Activated CD4-positive, alpha-beta T cell treated with anti-CD3 and anti-CD28 coated beads, Interleukin-2, amount 50 U/mL, for 16 hours (primary cell): ENCODE measurements at places on chromosomes 5 and 9.

DNA sequence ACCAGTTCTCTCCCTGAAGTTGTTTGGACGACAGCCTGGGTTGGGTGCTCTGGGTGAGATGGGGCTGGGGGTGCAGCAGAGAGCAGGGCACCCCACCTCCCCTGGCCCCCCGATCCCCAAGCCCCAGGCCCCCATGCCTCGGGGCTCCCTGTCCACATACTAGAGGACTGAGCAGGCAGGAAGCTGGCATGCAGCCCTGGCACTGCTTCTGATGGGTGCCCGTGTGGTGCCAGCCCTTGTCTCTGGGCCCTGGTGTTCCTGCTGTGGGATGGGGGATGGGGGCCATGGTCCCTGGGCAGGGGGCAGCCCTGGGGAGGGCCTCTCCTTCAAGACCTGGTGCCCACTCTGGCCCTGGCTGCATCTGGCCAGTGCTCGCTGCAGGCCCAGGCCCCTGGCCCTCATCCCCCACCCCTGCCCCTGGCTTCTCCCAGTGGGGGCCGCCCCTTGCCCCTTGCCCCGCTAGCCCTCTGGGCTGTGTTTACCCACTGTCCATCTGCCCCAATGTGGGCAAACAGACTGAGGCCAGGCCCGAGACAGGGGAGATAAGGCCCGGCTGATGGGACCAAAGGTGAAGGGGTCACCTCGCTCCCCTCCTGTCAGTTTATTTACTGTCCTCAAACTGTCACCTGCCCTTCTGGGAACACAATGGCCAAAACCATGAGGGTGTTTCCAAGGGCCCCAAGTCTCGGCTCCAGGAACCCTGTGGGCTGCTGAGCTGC is 67.3 kb upstream of the RXRA start:
- DNase-seq = no peak

DNA sequence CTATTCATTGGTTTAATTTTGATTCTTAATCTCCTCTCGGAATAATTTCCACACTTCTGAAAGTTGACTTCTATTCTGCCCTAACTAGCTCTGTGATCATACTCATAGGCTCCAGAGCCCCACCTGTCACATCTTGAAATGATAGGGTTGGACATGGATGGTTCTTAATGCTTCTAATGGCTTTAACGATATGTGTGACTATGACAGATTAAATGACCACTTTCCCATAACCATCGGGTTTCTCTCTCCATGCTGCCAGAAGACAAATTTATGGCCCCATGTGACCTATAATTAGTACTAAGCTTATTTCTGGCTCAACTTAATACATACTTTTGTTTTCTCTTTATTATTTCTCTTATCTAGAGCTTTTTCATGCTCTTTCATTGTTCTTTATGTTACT is 251.1 kb upstream of the TUT7 start:
- DNase-seq = no peak

- no peak for DNase-seq
Observed at GRCh38 chr5:77985247-77985646, 209.1 kb upstream of the TBCA start.

DNA sequence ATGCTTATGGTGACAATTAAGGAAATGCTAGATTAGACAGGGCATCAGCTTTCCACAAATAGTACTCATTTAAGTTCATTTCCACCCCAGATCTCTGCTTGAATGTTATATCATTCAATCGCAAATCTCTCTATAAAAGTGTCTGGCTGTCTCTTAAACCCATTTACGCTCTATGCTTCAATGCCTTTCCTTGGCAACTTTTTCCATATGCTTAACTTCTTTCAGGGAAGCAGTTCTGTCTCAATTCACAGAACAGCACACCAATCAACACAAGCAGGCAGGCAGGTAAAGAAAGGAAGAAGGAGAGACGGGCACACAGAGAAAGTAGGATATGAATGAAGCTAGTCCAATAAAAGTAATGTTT is 243.1 kb downstream of the DENND1A start:
- DNase-seq = no peak

GRCh38 chr9:114434878-114435311 is 47.1 kb upstream of the AKNA start:
- DNase-seq = peak; percentile 20

DNA sequence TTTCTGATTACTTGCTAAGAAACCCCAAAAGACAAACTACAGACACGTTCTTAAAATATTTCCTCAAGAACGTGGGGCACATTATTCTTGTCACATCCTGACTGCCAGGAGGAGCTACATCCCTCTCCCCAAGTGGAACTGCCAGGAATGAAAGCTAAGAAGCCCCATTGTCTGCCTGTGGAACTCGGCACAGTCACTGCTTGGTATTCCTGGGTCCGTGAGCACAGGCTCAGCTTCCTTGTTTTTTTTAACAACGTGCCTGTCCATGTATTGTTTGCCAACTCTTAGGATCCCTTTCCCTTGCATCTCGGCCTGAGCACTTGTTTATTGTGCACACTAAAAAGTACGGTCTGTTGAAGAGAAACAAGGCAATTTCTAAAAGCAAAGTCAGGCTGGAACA is 47.0 kb upstream of the SELENOP start:
- DNase-seq = no peak

DNA sequence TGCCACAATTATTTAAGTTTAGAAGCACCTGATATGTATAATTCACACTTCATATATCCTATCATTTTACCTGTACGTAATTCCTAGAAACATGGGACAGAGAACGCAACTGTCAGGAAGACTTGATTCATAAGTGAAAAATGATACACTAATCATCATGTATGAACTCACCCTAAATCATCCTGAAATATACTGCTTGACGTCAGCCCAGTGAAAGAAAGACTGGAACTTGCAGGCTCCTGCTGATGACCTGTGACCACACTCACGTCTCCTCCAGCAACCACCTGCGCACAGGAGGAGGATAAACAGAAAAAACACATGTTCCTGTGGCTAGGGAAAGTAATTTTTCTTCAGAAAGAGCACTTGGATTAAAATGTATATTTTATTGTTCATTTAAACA is 169.7 kb downstream of the MPDZ start:
- DNase-seq = no peak
